ENCODE measurements at places on chromosomes 5 and 9.
A peak's percentile ranks its signal among the peaks of the same experiment; 100 is the strongest.

- no peak for DNase-seq
Measured at GRCh38 chr5:125197321-125197720, 450.9 kb upstream of the ZNF608 start.

DNA sequence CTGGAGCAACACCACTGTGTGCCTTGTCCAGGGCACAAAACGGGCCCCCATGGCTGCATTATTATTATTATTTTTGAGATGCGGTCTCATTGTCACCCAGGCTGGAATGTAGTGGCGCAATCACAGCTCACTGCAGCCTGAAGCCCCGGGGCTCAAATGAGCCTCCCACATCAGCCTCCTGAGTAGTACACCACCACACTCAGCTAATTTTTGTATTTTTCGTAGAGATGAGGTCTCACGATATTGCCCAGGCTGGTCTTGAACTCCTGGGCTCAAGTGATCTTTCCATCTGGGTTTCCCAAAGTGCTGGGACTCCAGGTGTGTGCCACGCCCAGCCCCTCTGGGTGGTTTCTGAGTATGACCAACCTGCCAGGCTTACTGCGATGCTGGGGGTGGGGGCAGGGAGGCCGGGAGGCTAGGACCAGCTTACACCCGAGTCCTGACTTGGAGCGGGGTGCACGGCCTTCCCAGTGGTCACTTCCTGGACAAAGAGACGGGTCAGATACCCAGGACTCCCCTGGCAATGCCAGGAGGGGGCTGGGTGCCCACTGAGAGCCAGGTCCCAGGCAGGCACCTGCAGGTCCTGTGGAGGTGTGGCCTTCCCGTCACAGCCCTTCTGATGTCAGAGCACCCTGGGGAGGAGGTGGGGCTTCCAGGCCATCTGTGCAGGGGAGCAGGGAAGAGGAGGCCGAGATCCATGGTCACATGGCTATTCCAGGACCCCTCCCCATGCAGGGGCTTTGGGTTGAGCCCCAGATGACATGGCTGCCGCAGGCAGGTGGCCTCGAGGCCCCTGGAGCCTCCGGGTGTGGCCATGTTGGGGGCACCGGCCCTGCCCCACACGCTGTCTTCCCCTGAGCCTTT lies 8.3 kb upstream of the NRARP start:
- DNase-seq = no peak

GRCh38 chr5:39760385-39761198 lies 335.8 kb upstream of the DAB2 start:
- DNase-seq = peak; percentile 10

DNA sequence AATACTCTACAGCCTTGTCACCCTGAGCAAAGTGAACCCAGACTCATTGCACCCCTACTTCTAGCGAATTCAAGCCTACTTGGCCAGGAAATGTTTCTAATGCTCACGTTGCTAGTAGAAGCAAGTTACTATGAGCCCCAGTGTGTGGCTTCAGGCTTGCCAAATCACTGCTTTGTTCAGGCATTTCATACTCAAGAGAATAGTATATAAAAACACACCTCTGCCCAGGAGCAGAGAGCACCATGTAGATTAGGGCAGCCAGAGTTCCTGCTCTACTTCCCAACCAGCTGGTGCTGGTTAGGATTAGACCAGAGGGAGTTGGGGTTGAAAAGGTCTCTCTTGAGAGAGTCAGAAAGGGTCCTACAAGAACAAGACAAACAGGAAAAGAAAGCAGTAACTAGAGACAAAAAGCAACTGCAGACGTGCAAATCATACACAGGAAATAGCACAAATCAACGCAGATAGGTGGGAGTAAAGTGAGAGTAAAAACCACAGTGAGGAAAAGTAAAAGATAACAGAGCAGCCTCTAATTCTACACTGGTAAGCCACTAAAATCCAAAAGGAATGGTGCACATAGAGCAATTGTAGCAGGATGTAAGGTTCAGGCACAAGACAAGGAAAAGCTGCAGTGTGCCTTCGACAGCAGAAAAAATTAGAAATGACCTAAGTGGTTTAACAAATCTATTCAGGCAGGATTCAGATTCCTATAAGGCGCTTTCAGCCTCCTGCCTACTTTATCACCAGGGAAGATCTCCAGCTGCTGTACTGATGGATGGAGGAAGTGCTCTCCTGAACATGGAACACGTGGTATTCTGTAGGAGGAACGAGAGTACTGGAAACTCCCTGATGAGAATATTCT lies 49.6 kb upstream of the KIF2A start:
- DNase-seq = no peak

- peak; percentile 7 for DNase-seq
Measured at GRCh38 chr5:23352446-23352845, 155.0 kb upstream of the PRDM9 start.

DNA sequence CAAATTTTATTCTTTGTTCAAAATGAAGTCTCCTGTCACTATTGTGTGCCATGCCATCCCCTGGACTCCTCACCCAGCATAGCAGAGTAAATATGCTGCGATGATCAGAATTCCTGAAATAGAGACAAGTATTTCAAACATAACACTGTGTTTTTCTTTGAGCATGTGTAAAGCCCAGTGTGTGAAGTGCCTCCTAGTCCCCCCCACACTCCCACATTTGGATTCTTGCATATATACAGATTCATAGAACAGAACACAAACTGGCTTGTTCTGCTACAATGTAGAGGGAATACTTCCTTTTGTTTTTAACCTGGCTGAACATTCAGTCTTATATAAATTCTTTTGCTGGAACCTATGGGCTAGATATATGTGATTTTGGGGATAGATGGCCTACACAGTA lies 84.9 kb downstream of the NUDT12 start:
- DNase-seq = no peak

DNA sequence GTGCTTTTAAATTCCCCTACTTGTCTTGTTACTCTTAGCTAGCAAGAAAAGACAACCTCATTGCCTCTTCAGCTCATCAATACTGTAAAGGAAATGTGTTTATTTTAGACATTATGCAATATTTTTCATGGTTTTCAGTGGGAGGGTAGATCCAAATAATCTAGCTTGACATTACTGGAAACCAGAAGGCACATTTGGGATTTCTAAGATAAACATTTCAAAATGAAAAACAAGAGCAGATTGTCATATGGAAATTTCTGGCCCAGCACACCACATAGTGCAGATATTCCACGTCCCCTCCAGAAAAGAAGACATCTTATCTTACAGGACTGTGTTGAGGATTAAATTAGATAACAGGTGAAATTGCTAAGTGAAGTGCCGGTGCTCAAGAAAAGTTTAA lies 296.9 kb downstream of the MSX2 start:
- no peak for DNase-seq

DNA sequence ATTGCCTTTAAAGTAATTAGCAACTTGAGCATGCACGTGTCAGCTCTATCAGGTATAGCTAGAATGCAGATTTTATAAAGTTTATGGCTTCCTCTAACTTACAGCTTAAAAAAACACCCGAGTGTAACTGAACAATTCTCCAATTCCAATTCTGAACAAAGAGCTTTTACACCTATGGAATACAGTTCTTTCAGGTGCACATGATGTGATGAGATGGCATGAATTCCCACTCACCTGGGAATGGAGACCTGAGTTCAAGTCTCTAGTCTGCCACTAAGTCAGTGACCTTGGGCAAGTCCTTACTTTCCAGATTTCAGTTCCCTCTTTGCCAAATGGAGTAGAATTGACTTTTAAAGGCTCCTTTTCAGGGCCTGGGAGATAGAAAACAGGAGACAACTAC lies 1.8 kb downstream of the ZFAND5 start:
- no peak for DNase-seq

- no peak for DNase-seq
Measured at GRCh38 chr9:37876376-37876775, 27.6 kb downstream of the SLC25A51 start.

Data from SW 1271 (cell line).